Upper lobe of right lung (tissue), 1 donor: ENCODE measurements at places on chromosomes 3 and 15. TPM values are rescaled to one million over a fixed set of nuclear protein-coding genes. Genes with fewer than 3 reads are reported as not detected.
A peak's percentile ranks its signal among the peaks of the same experiment; 100 is the strongest.

Gene SLC15A2
- total RNA-seq: 63.6 TPM

Gene ZMAT3
- total RNA-seq: 30.9 TPM

Gene SLC6A11
- 0.17 TPM for total RNA-seq

Gene GOLGA8H
- 0.67 TPM for total RNA-seq

Gene TMEM207
- not detected for total RNA-seq

DNA sequence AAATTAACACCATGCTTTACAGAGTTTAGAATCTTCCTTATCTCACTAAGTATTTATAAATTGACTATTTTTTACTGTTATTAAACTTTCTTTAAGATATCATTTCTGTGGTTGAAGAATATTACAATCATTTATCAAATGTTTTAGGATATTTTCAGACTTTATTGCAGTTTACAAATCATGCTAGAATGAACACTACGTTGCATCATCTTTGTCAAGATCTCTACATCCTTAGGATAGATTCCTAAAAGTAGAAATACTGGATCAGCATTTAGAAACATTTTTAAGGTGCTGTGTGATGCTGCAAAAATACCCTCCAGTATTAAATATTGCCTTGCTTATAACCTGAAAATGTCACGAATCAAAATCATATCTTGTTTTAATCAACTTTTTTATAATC is 2.5 kb upstream of the PLD1 start:
- no peaks in the 10 kb centered on the region for H3K27me3 ChIP-seq
- DNase-seq: no peak
- no peak overlapping the region for H3K4me3 ChIP-seq
- peaks cover 8% of the 10 kb centered on the region for H3K4me1 ChIP-seq

GRCh38 chr15:89101302-89102193 is 13.3 kb downstream of the ABHD2 start:
- DNase-seq: peak; percentile 76
- no peak overlapping the region for H3K4me3 ChIP-seq
- H3K36me3 ChIP-seq: no peaks in the 10 kb centered on the region

GRCh38 chr3:196057760-196058331 is 24.0 kb downstream of the TFRC start:
- no peaks in the 10 kb centered on the region for H3K4me1 ChIP-seq
- H3K27me3 ChIP-seq: no peaks in the 10 kb centered on the region
- no peak for DNase-seq
- H3K4me3 ChIP-seq: no peak overlapping the region

DNA sequence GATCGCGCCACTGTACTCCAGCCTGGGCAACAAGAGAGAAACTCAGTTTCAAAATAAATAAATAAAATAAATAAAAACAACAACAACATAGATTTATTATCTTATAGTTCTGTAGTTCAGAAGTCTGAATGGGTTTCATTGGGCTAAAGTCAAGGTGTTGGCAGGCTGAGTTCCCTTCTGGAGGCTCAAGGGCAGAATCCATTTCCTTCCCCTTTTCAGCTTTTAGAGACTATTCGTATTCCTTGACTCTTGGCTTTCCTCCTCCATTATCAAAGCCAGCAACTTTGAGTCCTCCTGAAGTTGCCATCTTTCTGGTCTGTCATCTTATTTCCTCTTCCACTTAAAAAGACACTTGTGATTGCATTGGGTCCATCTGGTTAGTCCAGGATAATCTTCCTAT is 12.1 kb downstream of the BLM start:
- no peak overlapping the region for H3K4me3 ChIP-seq
- DNase-seq: no peak
- no peak overlapping the region for H3K27ac ChIP-seq
- H3K4me1 ChIP-seq: no peaks in the 10 kb centered on the region
- H3K27me3 ChIP-seq: no peaks in the 10 kb centered on the region
- no peaks in the 10 kb centered on the region for H3K36me3 ChIP-seq

DNA sequence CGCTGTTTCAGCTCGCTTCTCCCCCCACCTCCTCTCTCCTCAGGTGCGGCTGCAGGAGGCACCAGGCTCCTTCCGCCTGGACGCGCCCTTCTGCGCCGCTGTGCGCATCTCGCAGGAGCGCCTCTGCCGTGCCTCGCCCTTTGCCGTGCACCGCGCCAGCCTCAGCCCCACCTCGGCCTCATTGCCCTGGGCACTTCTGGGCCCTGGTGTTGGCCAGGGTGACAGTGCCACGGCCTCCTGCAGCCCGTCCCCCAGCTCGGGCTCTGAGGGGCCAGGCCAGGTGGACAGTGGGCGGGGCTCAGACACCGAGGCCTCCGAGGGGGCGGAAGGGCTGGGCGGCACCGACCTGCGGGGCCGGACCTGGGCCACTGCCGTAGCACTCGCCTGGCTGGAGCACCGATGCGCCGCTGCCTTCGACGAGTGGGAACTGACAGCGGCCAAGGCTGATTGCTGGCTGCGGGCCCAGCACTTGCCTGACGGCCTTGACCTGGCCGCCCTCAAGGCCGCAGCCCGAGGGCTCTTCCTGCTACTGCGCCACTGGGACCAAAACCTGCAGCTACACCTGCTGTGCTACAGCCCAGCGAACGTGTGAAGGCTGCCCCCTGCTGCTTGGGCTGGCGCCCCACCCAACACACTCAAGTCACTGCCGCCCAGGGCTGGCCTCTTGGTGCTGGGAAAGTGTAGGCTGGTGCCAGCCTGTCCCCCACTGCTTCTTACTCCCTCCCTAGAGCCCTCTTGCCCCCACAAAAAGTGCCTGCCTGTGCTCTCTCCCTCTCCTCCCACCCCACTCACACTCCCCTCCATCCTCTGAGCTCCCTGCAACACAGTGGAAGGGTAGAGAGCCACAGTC is 7.1 kb downstream of the ALG3 start:
- DNase-seq: peak; percentile 85
- H3K4me3 ChIP-seq: no peak overlapping the region
- no peaks in the 10 kb centered on the region for H3K27me3 ChIP-seq
- H3K27ac ChIP-seq: no peak overlapping the region
- peaks cover 38% of the 10 kb centered on the region for H3K36me3 ChIP-seq
